ENCODE measurements at places on chromosomes 3 and 15.

GRCh38 chr3:120028271-120029047 is 65.8 kb downstream of the GSK3B start:
- no peak for DNase-seq

DNA sequence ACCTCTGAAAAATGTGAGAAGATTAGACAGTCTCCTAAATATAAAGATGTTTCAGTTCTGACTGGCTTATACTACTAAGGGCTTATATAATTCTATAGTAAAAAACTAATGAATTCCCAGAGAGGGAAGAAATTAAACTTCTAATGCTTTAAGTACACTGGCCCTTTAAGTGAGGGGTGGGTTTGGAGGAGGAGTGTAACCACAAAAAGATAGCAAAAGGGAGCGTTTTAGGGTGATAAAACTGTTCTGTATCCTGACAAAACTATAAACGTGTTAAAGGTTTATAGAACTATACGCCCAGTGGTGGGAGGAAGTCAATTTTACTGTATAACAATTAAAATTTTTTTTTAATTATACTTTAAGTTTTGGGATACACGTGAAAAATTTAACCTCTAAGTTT is 45.8 kb downstream of the CEP152 start:
- no peak for DNase-seq

- no peak for DNase-seq
These were observed 207.5 kb downstream of the ZNF385D start for GRCh38 chr3:21543380-21544075.

GRCh38 chr3:62659660-62660059 is 215.6 kb downstream of the CADPS start:
- no peak for DNase-seq

- no peak for DNase-seq
These were observed 18.2 kb upstream of the FHIT start for GRCh38 chr3:61269435-61269834.

GRCh38 chr3:159210336-159210735 is 408.5 kb downstream of the MFSD1 start:
- no peak for DNase-seq

GRCh38 chr3:196694941-196695848 is 16.9 kb downstream of the CEP19 start:
- no peak for DNase-seq

DNA sequence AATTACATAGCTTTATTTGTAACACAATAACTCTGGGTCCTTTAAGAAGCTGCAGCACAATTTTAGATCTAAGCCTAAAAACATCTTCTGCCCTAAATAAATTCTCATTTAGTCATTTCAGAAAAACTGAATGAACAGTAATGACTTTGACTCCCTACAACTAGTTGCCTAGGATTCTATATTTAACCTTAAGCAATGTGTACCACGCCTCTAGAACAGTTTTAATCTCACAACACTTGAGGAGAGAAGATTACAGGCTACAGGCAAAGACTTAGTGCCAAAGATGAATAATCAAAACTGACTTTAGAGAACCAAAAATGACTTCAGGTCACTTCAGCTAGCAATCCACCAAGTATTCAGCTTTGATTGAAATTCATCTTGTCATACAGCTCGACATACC is 192.8 kb downstream of the ULK4 start:
- DNase-seq: no peak

Data from NCI-H526 treated with DMSO at 0.1 percent for 48 hours (cell line).